ENCODE measurements at places on chromosomes 3 and 15. TPM values are rescaled to one million over a fixed set of nuclear protein-coding genes. Genes with fewer than 3 reads are reported as not detected.

DNA sequence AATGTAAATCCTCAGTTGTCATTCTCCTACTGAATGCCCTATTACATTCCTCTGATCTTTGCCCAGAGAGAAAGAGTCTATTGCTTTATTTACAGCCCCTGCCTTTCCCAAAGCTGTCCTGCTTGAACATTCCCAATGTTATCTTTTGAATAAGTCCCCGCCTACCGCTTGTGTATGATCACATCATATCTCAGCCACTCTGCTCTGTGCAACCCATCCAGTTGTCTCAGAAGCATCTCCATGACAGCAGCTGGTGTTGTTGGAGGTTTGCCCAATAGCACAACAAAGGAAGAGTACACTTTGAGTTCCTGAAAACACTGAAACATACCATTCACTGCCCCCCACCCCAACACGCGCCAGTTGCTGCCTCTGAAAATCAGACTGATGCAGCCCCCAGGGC lies 22.0 kb upstream of the FAM3D start:
- no peak for DNase-seq

DNA sequence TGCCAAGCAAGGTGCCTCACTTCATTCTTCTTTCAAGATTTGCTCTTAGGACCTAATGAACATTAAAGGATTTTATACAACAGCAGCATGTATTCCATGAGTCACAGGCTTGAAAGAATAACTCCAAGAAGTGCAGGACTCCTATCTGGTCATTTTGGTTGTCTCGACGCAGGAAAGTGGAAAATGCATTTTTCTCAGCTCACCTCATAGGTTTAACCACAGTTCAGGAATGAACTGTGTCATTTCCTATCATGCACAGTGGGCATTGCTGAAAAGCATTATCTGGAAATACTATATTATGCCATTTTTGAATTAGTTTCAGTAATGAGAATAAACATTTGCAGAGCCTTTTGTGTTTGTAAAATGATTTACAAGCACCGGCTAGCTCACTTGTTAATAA lies 98.7 kb upstream of the BFSP2 start:
- no peak for DNase-seq

The UCN2 gene
- 0.26 TPM for polyA plus RNA-seq

GRCh38 chr15:34754674-34755418 lies at the start of gene GJD2:
GJD2 (minus strand) TSS chr15:34754998; CDS start chr15:34754488, 510 bp downstream.
- peak; percentile 16 for DNase-seq

GRCh38 chr3:110181226-110181625 lies 843.9 kb upstream of the DPPA4 start:
- no peak for DNase-seq

Data from renal pelvis (tissue), 12 donors.